ENCODE measurements at places on chromosomes 6 and 20. TPM values are rescaled to one million over a fixed set of nuclear protein-coding genes. Genes with fewer than 3 reads are reported as not detected.

The TUBB2B gene
- 5.2 TPM for total RNA-seq

The BTBD3 gene
- 74.3 TPM for total RNA-seq

The BPI gene
- not detected for total RNA-seq

The KCNK16 gene
- total RNA-seq = not detected

The ULBP2 gene
- 4.5 TPM for total RNA-seq

The KAT14 gene
- total RNA-seq = 13.9 TPM

The ENPP4 gene
- total RNA-seq = 2.2 TPM

The GPR6 gene
- total RNA-seq = not detected

The GJA10 gene
- not detected for total RNA-seq

The ROS1 gene
- 0.32 TPM for total RNA-seq

The HLA-DQA1 gene
- not detected for total RNA-seq

The ELOVL2 gene
- 1.6 TPM for total RNA-seq

The HLA-E gene
- 165 TPM for total RNA-seq

The SLC22A1 gene
- 0.32 TPM for total RNA-seq

The SMLR1 gene
- not detected for total RNA-seq

The IP6K3 gene
- total RNA-seq = 2.6 TPM

The COL12A1 gene
- total RNA-seq = 1,107 TPM

The POU3F2 gene
- total RNA-seq = not detected

The SUPT3H gene
- 10.0 TPM for total RNA-seq

The CALHM6 gene
- not detected for total RNA-seq

The TMC2 gene
- total RNA-seq = not detected

The SLC13A3 gene
- total RNA-seq = 1.6 TPM

The FBXO5 gene
- total RNA-seq = 22.5 TPM

The CALHM4 gene
- not detected for total RNA-seq

The EYS gene
- under 0.01 TPM for total RNA-seq

The EFHC1 gene
- total RNA-seq = 21.6 TPM

The RBBP9 gene
- total RNA-seq = 20.3 TPM

The CPXM1 gene
- 10.8 TPM for total RNA-seq

The TFAP2D gene
- total RNA-seq = not detected
